Fibroblast of skin of scalp (primary cell): ENCODE measurements at places on chromosomes 2 and 18.

- DNase-seq: no peak
Measured at GRCh38 chr2:217950401-217950871, 52.4 kb downstream of the TNS1 start.

- DNase-seq: no peak
Measured at GRCh38 chr2:171136024-171136423, 24.7 kb downstream of the TLK1 start.

GRCh38 chr18:32440518-32440917, 30.2 kb downstream of the GAREM1 start:
- no peak for DNase-seq

- no peak for DNase-seq
Measured at GRCh38 chr2:207706936-207707860, 4.2 kb upstream of the CCNYL1 start.

DNA sequence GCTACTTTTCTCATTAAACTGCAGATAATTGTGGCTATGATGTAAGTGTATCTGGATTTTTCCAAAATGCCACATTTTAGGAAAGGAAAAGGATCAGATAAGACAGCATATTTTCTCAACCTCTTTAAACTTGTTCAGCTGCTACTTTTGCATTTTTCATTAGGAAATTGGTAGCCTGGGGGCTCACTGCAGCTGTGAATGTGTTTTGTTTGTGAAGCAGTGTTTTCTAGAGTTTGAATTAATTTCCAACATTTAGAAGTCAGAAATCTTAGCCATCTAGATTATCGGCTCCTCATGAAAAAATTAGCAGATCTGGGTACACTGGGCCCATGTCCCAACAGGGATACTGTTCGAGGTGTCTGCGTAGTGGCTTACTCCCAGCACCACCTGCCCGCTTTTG, 56.3 kb upstream of the ZDBF2 start:
- no peak for DNase-seq

GRCh38 chr2:236610991-236611821, 41.6 kb downstream of the ACKR3 start:
- DNase-seq: peak; percentile 40

GRCh38 chr2:162014751-162015150, 59.3 kb downstream of the DPP4 start:
- DNase-seq: no peak

GRCh38 chr2:233855345-233855744, 1.0 kb upstream of the HJURP start:
- no peak for DNase-seq

- DNase-seq: no peak
Measured at GRCh38 chr2:206232287-206233035, 42.0 kb upstream of the ZDBF2 start.

DNA sequence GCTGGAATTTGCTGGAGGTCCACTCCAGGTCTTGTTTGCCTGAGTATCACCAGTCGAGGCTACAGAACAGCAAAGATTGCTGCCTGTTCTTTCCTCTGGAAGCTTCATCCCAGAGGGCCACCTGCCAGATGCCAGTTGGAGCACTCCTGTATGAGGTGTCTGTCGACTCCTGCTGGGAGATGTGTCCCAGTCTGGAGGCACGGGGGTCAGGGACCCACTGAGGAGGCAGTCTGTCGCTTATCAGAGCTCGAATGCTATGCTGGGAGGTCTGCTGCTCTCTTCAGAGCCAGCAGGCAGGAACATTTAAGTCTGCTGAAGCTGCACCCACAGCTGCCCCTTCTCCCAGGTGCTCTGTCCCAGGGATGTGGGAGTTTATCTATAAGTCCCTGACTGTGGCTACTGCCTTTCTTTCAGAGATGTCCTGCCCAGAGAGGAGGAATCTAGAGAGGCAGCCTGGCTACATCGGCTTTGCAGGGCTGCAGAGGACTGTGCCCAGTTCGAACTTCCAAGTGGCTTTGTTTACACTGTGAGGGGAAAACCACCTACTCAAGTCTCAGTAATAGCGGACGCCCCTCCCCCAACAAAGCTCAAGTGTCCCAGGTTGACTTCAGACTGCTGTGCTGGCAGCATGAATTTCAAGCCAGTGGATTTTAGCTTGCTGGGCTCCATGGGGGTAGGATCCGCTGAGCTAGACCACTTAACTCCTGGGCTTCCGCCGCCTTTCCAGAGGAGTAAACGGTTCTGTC, 301.1 kb downstream of the ERBB4 start:
- no peak for DNase-seq

DNA sequence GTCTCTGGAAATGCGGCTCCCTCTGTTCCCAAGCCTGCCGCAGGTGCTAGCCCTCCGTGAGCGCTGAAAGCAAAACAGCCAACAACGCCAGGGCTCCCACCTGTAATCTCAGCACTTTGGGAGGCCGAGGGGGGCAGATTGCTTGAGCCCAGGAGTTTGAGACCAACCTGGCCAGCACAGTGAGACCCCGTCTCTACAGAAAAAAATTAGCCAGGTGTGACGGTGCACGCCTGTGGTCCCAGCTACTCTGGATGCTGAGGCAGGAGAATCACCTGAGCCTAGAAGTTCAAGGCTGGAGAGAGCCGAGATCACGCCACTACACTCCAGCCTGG, 41.3 kb upstream of the PTMA start:
- no peak for DNase-seq

- DNase-seq: peak; percentile 23
Measured at GRCh38 chr2:61165946-61166345, 4.0 kb downstream of the C2orf74 start.
